Activated T-helper 1 cell treated with anti-CD3 and anti-CD28 coated beads, Interleukin-2, amount 50 U/mL, for 16 hours (primary cell): ENCODE measurements at places on chromosomes 3 and 15.

DNA sequence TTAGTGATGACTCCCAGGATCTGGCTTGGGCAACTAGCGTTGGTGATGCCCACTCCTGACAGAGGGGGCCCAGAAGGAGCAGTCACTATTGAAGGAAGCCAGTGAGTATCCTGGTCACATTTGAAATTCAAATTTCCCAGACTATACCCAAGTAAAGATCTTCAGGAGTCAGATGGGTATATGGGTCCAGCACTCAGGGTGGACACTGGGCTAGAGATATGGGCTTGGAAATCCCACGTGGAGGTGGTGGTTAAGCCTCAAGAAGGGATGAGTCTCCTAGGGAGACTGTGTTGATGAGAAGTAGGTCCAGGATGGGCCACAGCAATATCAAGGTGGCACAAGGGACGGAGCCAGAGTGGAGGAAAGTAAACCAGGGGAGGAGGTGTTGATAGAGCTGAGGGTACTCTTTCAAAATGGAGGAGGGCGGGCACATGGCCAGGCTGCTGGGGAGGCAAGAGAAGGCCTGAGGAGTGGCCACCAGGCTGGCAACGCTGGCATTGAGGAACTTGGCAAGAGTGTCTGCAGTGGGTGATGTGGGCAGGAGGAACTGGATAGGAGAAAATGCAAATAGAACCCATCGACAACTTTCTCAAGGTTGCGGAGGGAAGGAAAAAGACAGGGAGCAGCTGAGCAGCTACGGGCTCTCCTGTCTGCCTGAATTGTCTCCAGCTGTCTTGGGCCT, 3.7 kb upstream of the SLCO2A1 start:
- no peak for DNase-seq

- DNase-seq: no peak
These were observed 35.0 kb upstream of the CAPN7 start for GRCh38 chr3:15171096-15171495.

GRCh38 chr3:182592747-182593146, 200.6 kb upstream of the ATP11B start:
- DNase-seq: no peak

DNA sequence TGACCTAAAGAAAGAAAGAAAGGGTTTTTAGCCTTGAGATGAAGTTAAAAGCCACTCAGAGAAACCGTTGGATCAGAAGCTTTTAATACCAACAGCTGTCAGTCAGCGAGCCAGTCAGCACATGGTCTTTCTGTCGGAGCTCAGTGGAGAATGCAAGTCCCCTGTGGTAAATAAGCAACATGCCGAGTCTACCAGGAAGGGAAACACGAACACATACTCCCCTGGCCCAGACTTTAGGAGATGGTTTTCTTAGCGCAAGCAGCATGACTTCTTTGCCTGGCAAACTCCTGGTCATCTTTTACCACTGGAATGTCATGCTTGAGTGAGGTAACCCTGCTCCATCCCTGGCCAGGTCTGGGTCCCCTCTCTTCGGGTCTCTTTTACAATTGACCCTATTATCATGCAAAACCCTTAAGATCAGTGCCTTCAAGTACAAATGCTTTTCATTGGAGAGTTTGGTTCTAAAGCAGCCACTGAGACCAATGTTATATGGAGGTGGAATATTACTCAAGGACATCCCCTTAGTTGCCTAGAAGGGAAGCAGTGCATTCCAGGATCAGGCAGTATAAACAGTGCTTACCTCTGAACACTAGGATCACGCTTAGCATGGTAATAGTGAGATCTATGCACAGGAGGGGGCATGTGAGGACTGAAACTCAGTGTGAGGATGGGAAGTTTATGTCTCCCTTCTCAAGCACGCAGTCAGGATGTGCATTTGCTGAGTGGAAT, 28.2 kb downstream of the SLCO3A1 start:
- DNase-seq: no peak

DNA sequence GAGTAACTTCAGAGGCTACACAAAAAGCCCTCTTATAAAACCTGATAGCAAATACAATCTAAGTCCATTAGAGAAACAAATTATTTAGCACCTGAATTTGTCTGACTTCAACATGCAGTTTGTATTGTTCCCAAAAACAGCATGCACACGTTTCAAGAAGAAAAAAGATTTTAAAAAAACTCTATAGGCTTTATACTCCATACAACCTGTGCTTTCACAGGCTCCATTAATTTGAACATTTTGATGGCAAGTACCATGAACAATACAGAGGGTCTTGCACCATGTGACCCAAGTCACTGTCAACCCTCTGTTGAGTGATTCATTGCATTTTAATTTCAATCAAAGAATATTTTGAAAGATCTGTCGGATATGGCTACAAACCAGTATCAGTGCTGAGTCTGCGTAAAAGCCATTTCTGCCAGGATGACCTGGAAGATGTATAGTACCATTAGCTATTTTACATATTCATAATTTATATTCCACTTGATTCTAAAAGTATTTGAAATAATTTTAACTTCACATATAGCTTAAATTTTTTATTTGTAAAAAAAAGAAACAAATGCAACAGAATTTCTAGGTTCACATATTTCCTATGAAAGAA, 13.2 kb downstream of the ANXA2 start:
- no peak for DNase-seq

DNA sequence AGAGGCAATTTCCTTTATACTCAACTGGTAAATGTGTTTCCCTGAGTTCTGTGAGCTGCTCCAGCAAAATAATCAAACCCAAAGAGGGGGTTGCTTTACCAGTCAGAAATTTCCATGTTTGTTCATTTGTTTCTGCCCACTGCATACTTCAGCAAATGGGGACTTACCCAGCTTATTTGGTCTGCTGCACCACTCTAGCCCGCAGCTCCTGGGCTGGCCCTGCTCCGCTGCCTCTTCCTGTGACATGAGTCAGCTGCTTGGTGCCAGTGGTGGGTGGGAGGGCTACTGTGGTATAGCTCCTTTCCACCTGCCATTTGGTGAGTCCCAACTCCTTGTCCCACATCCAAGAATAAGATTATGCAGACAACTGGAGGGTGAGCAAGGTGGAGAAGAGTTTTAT, 644.2 kb downstream of the MCTP2 start:
- DNase-seq: no peak

- no peak for DNase-seq
These were observed 106.4 kb downstream of the EPHB1 start for GRCh38 chr3:134901461-134901860.

GRCh38 chr15:26634319-26634718, 138.5 kb downstream of the GABRB3 start:
- DNase-seq: no peak

GRCh38 chr3:147191795-147192385, 214.5 kb downstream of the ZIC4 start:
- DNase-seq: no peak

DNA sequence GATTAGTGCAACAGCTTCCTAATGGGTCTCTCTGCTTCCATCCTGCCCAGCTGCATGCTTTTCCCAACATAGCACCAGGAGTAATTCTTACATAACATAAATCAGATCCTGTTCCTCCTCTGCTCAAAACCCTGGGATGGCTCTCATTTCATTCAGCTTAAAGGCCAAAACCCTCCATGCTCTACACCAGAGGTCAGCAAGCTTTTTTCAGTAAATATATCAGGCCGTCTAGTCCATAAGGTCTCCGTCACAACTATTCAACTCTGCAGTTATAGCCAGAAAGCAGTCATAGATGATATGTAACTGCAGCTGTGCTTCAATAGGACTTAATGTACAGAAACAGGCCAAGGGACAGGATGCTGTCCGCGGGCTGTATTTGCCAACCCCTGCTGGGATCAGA, 202.8 kb upstream of the UBE2E2 start:
- DNase-seq: no peak

DNA sequence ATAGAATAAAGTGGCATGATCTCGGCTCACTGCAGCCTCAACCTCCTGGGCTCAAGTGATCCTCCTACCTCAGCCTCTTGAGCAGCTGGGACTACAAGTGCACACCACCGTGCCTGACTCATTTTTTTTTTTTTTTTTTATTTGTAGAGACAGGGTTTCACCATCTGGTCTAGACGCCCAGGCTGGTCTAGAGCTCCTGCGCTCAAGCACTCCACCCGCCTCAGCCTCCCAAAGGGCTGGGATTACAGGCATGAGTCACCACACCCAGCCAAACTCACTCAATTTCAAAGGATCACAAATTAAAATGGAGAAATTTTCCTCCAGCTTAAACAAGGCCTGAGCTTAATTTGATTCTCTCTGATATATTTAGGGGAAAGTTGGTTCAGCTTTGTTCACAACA, 27.3 kb upstream of the NMB start:
- DNase-seq: no peak

- no peak for DNase-seq
These were observed 56.0 kb downstream of the RFX7 start for GRCh38 chr15:56187665-56188064.

DNA sequence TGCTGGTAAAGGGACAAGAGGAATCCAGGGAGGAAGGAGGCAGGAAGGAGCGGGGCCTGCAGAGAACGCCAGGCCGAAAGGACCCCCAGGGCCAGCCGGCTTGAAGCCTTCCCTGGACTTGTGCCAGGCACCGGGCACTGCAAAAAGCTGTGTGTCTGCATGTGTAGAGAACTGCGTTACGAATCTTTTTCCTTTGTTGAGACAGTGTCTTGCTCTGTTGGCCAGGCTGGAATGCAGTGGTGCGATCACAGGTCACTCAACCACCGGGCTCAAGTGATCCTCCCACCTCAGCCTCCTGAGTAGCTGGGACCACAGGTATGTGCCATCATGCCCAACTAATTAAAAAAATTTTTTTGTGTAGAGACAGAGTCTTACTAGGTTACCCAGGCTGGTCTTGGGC, 17.0 kb upstream of the MUC4 start:
- DNase-seq: no peak

DNA sequence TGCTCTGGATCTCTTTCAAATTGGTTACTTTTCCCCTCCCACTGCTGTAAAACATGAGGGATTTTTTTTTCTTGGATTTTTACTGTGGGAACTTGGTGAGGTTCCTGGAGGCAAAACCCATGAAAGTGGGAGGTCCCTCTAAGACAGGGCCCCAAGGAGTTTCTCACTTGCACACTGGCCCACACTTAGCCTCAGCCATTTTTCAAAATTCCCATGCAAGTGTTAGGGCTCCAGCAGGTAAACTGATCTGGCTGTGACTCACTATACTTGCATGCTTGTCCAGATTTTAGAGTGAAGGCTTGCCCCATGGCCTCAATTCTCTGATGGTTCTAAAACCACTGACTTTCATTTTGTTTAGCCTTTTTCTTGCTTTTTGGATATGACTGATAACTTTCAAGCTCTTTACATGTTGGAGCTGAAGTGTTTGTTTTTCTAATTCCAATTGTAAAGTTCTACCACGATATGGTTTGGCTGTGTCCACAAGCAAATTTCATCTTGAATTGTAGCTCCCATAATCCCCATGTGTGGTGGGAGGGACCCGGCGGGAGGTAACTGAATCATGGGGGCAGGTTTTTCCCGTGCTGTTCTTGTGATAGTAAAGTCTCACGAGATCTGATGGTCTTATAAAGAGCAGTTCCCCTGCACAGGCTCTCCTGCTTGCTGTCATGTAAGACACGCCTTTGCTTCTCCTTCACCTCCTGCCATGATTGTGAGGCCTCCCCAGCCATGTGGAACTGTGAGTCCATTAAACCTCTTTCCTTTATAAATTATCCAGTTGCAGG, 37.7 kb downstream of the MCCC1 start:
- DNase-seq: no peak

DNA sequence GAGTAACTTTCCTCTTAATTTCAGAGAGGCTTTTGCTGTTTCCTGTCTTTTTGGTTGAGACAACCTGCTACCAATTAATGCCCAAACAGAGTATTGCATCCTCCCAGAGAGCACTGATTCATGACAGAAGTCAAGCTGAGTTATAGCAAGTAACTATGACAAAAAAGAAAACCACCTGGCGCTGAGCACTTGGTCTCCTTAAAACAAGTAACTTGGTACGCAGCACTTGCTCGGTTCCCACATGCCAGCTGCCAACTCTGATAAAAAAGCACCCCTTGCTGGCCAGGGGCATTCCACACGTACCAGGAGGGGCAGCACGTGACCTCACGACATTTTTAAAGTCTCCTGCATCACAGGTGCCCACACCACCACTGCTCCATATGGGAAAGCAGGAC, 13.5 kb upstream of the MYO5C start:
- no peak for DNase-seq

DNA sequence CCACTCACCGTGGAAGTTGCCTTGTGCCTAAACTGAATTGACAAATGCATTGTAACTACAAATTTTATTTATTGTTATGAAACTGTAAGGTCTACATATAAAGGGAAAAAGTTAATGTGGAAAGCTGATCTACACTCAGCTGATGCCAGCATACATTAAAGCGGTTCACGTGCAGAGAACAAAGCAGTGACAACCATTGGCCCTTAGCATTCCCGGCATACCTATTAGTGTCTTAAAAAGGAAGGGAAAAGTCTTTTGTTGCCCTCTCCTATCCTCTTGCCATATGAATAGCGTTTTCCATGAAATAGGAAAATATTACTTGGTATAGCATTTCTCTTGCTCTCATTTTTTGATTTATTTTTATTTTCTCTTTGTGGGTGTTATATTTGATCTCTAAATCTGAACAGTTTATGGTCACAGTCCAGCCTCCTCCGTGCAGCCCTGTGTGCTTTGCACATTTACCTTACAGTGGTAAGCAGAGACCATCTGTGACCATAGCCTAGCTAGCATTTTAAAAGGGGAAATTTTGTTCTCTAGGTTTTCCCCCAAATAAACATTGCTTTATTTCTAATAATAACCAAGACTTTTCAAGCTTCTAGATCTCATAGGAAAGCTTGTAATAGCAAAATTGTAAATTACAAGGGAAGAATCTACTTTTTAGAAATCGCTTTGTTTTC, 89.7 kb upstream of the CGNL1 start:
- no peak for DNase-seq

DNA sequence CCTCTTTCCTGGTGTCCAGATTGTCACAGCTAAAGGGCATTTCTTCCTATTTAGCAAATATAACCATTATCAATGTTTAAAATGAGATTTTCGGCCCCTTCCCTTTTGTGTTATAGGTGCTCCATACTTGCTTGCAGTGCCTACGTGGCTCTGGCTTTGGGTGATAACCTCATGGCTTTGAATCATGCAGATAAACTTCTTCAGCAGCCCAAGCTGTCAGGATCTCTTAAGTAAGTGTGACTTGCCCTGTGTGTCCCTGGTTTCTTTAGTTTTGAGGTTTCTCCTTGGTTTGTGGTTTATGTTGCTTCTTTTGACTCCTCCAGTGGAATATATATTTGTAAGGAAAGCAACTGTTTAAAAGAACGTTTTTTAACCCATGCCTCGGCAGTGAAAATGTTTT, 58.5 kb upstream of the TRIM71 start:
- no peak for DNase-seq

- DNase-seq: no peak
These were observed 295.3 kb downstream of the RBMS3 start for GRCh38 chr3:29576181-29576580.

GRCh38 chr3:11240496-11240895, 31.7 kb upstream of the ATG7 start:
- no peak for DNase-seq
